ENCODE measurements at places on chromosomes 4 and X.

GRCh38 chrX:23736030-23736429, 7.0 kb downstream of the ACOT9 start:
- no peak for DNase-seq

DNA sequence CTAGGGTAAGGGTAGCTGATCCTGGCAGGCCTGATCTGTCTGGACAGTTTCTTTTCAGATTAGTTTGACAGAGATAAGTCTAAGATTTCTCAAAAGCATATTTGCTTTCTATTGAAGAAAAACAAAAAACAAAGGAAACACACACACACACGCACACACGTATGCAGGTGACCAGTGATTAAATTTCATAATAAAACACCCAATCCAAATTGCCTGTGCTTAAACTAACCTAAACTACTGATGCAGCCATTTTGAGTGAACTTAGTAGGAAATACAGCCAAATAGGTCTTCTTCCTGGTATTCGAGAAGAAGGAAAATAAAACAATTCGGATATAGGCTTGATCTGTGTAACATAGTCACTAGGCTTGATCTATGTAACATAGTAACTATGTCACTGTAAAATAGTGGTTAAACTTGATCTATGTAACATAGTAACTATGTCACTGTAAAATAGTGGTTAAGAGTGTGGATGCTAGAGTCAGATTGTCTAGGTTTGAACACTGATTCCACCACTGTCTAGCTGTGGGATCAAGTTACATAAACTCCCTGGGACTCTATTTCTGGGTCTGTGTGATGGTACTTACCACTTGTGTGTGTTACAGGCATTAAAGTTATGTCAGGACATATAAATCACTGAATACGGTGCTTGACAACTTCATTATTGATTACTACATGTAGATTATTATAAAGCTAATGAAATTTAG, 9.8 kb upstream of the CCNG2 start:
- no peak for DNase-seq

DNA sequence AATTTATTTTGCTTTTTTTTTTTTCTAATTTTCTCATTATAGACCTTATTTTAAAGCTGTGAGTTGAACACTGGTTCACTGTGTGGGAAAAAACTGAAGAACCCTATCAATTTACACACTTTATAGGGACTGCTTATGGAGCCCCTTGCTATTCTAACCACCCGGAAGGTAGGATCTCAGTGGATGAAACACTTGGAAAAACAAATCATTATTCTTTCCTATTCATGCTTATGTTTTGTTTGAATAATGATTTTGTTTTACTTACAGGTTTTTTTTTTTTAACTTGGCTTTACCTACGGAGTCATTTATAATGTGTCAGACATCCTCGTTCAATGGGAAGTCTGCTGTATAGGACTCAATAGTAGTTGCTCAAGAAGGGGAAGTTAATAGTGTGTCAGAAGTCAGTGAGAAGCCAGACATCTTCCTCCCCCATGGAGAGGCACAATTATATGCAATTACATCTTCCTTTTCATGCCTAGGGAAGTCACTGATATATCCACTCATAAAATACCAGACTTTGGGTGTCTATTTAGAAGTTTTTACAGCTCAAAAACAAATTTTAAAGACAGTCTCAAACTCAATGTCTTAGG, 113.2 kb downstream of the ARSF start:
- no peak for DNase-seq

DNA sequence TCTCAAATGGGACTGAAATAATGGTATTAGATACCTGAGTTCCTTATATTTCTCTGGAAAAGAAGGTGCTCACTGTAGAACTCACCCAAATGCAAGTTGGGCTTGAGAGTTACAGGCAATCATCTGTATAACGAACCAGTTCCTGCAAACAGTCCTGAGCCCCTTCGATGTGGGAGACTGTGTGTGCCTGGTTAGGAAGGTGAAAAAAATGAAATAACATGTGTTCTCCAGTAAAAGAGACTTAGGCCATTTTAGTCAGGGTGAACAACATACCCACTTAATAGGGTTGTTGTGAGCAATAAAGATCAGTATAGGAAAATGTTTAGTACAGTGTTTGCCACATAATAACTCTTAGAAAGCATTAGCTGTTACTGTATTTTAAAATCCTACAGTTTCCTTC, 23.4 kb downstream of the STIM2 start:
- DNase-seq, result no peak
